Stimulated activated memory B cell treated with anti-CD40 and anti-IgM and Interleukin-4, amounts not matched to agents 10 μg/mL and 1 μg/mL and 100 μg/mL, for 72 hours (primary cell): ENCODE measurements at places on chromosomes 5 and 9.

DNA sequence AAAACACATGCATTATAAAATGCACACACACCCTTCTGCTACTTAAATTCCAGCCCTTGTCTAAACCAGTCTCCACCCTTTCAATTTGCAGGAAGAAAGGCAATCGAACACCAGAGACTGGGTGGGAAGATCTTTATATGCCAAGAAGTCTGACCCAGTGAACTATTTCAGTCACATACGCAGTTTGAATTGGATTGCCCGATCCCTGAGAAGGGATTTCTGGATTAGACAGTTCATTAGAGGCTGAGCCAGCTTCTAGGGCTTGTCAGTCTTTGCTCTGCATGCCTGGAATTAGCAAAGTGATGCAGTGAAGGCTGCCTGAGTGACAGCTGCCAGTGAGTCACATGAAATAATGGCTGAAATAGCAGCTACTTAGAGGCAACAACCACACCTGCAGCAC is 159.9 kb downstream of the PPP2R2B start:
- no peak for ATAC-seq

DNA sequence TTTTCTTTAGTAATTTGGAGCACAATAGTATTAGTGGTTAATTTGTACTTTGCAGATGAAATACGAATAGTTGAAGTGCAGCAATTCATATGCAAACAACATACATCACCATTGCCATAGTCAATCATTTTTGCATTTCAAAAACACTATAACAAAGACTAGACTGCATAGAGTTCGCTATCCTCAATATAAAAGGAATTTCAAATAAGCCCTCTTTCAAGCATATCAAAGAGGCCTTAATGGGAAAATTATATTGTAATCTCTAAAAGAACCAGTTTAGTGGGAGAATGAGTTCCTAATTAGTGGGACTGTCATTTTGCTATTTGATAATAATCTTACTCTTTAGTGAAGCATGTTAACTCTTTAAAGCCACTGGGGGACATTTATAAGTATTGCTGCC is 2302.3 kb upstream of the C9orf72 start:
- ATAC-seq: no peak

GRCh38 chr9:26597542-26598149 is 295.0 kb downstream of the CAAP1 start:
- no peak for ATAC-seq

GRCh38 chr5:90932052-90932699 is 373.6 kb downstream of the ADGRV1 start:
- no peak for ATAC-seq
